A172 (cell line): ENCODE measurements at places on chromosomes 6 and 20. TPM values are rescaled to one million over a fixed set of nuclear protein-coding genes. Genes with fewer than 3 reads are reported as not detected.

DNA sequence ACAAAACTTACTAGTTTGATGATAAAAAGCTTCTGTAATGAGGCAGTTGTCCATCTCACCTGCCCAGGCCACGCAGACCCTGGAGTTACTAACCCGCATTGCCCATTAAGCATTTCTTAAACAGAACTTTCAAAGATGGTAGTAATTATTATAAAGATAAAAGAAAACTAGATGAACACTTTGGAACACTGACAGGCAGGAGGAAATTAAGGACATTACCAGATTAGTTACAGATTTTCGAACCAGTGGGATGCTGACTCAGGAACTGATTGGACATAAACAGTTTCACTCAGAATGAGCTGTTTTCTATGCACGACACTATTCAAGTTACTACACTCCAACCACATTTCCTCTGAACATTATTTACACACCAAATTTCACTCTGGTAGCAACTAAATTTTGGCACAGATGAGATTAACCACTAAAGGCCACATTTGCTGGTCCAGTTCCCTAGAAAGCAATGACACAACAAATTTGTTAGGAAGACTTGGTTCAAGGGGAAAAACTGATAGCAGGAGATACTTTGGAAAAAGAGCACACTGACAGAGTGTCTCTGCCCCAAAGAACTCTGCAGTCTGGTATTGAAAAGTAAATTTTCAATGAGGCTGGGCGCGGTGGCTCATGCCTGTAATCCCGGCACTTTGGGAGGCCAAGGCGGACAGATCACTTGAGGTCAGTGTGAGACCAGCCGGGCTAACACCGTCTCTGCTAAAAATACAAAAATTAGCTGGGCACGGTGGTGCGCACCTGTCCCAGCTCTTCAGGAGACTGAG lies 3.0 kb downstream of the ROMO1 start:
- DNase-seq, result no peak

DNA sequence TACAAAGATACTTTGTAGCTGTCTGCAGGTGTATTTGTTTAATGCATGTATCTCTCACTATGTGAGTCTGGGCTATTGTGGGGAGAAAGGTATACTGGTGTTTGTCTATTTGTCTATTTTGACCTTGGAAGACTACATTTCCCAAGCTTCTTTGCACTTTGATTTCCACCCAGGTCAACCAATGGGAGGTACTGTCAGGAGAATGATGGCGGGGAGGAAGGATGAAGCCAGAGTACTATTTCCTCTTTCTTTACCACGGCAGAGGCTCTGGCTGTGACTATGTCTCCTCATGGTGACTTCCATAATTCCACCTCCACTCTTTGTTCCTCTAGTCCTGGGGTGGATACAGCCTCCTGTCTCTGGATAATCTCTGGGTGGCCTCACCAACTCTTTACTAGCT lies 23.1 kb downstream of the LBP start:
- peak; percentile 18 for DNase-seq

DNA sequence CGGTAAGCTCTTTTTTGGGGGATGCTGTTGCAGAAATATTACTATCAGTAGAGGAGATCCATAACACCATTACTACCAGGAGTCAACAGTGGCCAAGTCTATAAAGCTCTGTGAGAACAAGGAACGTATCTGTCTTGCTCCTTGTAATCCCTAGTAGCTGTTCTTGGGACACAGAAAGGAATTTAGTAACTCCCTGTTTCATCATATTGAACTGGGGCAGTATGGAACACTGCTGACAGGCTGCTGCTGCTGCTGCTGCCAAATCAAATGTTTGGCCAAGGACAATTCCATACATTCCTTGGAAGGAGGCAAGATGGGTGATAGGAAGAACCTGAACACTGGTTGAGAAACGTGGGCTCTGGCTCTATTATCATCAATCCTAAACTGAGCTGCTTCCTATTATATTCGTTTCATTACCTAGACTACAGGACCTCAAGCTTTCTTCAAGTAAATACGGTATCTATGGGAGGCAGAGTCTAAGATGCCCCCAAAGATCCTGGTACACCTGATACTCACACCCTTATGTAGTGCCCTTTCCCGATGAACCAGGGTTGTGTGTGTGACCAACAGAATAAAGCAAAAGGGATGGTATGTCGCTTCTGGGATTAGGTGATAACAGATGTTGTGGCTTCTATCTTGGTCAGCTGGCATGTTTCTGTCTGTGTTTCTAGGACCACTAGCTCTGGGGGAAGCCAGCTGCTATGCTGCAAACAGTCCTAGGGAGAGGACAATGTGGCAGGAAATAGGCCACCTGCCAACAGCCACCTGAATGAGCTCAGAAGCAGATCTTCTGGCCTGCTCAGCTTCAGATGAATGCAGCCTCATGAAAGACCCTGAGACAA lies 39.5 kb downstream of the ELOVL5 start:
- no peak for DNase-seq

The RREB1 gene
- total RNA-seq, result 5.1 and 7.3 TPM in 2 replicates

The TPX2 gene
- total RNA-seq, result 224 and 245 TPM in 2 replicates

DNA sequence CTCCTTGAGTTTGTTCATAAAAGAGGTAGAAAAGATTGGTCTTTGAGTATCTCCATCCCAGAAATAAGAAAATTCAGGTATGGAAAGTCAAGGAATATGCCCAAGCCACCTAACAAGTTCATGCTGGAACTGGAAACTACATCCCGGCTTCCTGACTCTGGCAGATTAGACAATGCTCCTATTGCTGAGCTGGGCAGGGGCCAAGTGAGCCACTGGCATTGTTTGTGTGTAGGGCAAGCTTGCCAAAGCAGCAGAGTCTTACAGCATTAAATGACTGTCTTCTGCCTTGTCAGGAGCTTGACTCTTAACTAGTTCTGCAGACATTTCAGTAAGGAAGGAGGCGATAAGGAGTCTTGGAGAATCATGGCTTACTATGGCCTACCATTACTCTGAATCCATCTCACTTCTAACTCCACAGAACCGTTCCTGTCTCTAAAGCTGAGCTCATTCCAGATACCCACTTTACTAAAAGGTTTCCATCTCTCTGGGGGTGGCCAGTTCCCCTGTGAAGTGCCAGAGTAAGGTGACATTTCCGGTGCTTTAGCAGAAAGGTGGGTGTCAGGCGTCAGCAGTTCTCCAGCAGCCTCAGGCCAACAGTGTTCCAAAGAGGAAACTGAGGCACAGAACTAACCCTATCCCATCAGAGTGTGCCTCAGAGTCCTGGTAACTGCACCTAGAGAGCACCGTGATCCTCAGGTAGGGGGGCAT lies 30.1 kb downstream of the PRDM1 start:
- DNase-seq, result no peak

The SLC22A7 gene
- total RNA-seq, result not detected in 2 replicates

- DNase-seq, result no peak
These were observed 73.4 kb downstream of the ISM1 start for GRCh38 chr20:13294522-13294921.

DNA sequence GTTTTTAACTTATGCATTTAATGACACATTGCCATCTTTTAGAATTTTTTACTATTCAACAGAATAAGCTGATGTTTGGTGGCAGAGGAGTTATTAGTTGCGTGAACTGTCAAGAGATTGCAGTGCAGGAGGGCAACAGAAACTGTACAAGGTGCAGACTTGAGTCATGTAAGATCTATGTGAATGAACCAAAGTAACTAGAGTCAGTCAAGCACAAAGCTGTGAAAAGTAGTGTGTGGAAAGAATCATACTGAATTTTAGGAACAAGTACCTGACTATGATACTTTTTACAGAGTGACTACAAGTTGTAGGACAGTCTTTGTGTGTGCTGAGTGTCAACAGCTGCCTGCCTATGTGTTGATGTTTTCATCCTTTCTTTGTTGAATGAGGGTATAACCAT lies 2.7 kb upstream of the C6orf163 start:
- no peak for DNase-seq

The DNAJC5 gene
- total RNA-seq, result 48.1 and 50.2 TPM in 2 replicates

The SLC22A2 gene
- total RNA-seq, result 0.69 and 1.2 TPM in 2 replicates

The MMP24 gene
- 5.2 and 14.2 TPM in 2 replicates for total RNA-seq

DNA sequence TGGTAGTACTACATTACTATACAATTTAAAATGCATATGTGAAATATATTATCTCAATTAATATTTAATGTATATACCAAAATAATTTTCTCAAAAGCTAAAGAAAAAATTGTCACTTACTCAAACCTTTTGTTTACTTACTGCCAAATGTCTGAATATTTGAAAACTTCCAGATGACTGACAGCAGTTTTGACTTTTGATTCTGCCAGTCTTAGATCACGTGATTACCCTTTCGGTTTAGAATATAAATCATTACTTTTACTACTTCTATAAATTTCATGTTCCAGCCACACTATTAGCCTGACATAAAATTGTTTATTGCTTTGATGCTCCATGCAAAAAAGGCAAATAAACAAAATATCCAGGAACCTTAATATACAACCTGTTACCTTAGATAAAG lies 680.7 kb upstream of the ID4 start:
- no peak for DNase-seq

The ENPP1 gene
- 5.0 and 5.6 TPM in 2 replicates for total RNA-seq

The XKR7 gene
- total RNA-seq, result not detected in 2 replicates

DNA sequence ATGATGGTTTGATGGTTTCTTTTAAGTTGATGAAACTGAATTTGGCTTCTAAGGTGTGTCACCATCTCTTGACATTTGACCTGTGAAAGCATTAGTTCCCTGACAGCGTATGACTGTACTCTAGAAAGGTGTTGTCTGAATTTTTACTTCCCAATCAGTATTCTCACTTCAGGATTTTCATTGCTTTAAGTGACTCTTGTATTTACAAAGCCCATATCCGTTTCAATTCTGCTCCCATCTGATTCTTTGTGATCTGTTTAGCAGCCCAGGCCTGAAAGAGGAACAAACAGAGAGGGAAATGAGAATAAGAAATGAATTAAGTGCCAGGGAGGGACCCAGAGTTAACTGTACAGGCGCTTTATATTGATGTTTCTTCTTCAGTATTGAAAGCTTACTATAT lies 73.7 kb downstream of the FARS2 start:
- DNase-seq, result no peak

- DNase-seq, result peak; percentile 26
These were observed 15.4 kb upstream of the IL22RA2 start for GRCh38 chr6:137188855-137189254.

- DNase-seq, result no peak
These were observed 771 bp upstream of the PPP1R3G start for GRCh38 chr6:5084360-5084780.

DNA sequence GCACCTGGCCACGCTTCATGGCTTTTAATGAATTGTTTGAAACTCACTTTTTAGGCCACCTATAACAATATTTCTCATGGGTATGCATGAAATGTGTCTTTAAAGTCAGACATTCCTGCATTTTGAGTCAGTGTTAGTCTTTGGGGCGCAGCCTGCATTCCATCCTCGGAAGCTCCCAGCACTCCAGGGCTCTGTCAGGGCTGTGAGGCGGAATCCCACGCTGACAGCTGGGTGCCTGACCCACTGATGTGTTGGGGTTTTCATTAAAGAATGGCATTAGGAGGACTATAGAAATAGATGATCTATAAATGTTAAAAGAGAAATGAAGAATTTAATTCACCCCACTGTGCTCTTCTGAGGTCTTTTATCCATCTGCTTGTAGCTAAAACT lies 16.2 kb upstream of the CLDN20 start:
- peak; percentile 90 for DNase-seq

DNA sequence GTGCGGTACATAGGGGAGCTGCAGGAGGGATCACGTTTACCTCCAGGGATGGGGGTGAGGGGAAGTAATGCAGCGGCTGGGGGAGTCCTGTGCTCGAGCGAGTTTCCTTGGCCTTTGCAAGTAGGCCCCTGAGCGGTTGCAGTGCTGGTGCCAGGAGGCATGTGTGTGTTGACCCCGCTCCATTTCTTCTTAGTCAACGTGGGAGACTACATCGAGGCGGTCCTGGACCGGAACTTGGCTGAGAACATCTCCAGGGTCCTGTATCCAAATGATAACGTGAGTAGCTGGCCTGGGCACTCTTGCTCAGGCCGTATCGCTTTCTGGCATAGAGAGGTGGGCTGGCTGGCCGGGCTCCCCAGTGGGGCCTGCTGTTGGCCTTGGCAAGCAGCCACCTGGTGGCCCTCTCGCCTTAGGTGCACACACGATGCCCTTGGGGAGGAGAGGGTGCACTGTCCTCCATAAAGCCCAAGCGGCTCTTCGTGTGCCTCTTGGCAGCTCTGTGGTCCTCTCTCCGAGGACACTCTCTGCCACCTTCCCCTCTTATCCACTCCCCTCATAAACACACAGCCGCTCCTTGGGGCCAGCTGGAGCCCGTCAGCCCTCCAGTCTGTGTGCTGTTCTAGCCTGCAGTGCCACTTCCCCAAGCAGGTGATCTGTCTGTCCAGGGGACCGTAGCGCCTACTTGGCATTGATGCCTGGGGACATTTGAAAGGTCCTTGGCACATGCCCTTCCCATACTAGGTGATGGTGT lies 29.3 kb downstream of the PYGB start:
- no peak for DNase-seq

GRCh38 chr20:34526466-34526865 lies 10.2 kb downstream of the DYNLRB1 start:
- DNase-seq, result no peak

- DNase-seq, result no peak
These were observed 55.7 kb downstream of the PHACTR2 start for GRCh38 chr6:143733510-143733909.

DNA sequence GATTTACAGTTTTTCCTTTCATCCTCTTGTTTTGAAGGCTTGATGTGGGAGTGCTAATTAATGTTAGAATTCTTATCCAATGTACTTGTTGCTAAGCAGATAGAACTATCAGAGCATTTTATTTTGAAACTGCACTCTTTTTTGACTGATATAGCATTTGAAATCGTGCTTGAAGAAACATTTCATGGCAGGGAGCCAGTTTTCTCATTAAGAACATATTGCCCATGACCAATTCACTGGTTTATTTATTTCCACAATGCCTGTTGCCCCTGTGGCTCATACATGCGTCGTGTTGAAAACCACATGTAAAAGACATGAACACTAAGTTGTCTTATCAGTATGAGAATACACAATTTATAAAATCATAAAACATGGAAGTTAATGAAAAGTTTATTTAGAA lies 479.7 kb upstream of the FLRT3 start:
- DNase-seq, result no peak

The SNAI1 gene
- 0.62 and 2.6 TPM in 2 replicates for total RNA-seq

The MAFB gene
- total RNA-seq, result 0.36 and 0.62 TPM in 2 replicates

GRCh38 chr20:40565001-40565681 lies 123.9 kb downstream of the MAFB start:
- peak; percentile 86 for DNase-seq

DNA sequence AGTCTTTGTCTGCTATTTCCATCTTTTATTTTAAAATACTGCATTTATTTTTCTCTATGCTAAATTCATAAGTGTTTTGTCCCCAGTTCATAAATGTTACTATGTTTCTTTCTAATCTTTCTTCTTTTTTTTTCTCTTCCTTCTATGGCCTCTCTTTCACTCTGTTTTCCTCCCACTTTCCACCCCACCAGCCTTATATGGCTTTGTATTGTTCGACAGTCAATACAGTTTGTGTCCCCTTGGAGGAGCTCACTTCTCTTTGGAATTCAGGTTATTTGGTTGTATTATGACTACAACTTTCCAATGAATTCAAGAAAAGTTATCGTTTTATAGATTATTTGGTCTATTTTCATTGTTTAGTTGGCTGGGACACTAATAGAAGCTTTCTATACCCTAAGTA lies 393.5 kb downstream of the NKAIN2 start:
- DNase-seq, result no peak
